ENCODE measurements at places on chromosomes 12 and 14.

- no peak for DNase-seq
These were observed 11.5 kb upstream of the KRT78 start for GRCh38 chr12:52860102-52860823.

- DNase-seq, result no peak
These were observed 192.1 kb upstream of the MYL2 start for GRCh38 chr12:111112311-111113098.

GRCh38 chr12:49109641-49110463 lies 795 bp downstream of the LMBR1L start:
- DNase-seq, result no peak

DNA sequence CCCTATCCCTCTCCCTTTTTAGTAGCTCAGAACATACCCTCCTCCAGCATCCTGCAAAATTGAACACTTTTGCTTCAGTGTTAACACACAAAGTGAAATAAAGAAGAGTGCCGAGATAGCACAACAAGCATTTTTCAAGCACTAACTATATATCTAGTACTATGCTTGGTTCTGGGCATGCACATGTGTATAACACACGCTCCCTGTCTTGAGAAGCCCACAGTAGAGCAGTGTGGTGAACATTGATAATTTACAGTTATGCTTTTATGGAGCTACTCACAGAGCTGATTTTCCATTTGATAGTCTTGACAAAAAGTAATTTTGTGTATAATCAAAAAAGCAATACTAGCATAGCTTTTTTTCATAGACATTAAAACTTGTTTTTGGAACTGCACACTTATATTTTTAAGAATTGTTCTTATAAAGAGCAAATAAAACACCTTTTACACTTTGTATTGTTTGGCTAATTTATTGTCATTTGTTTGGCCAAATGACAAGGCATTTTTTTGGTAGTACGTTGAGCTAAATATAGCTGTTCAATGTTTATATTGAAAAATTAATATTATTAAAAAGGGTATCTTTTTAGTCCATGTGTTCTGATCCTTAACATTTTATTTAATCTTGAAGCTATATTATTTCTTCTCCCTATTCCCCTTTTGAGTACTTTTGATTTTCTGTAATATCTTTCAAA lies 39.7 kb downstream of the LEMD3 start:
- no peak for DNase-seq

GRCh38 chr12:21797539-21797938 lies 23.0 kb upstream of the KCNJ8 start:
- no peak for DNase-seq

GRCh38 chr14:44995196-44995595 lies 33.2 kb downstream of the TOGARAM1 start:
- no peak for DNase-seq

- DNase-seq, result no peak
These were observed 10.7 kb downstream of the EID3 start for GRCh38 chr12:104314242-104314614.

Measured in left hindlimb (tissue), 1 donor.